ENCODE measurements at places on chromosomes 4 and X.

DNA sequence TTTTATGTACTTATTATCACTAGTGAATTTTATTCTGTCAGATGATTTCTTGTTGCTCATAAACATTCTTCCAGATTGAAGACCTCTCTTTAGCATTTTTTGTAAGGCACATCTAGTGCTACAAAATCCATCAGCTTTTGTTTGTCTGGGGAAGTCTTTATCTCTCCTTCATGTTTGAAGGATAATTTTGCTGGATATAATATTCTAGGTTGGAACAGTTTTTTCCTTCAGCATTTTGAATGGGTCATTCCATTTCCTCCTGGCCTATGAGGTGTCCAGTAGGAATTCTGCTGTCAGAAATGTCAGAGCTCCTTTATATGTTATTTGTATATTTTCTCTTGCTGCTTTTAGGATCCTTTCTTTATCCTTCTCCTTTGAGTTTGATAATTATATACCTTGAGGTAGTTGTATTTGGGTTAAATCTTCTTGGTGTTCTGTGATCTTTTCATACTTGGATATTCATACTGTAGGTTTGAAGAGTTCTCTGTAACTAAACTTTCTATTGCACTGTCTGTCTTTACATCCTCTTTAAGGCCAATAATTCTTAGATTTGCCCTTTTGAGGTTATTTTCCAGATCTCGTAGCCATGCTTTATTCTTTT, 58.3 kb downstream of the PTPN13 start:
- no peak for DNase-seq

- DNase-seq, result no peak
Measured at GRCh38 chr4:156958276-156959074, 13.1 kb downstream of the PDGFC start.

GRCh38 chr4:123652476-123652875, 255.9 kb downstream of the SPRY1 start:
- no peak for DNase-seq

GRCh38 chr4:55903577-55903976, 45.2 kb upstream of the CEP135 start:
- no peak for DNase-seq

DNA sequence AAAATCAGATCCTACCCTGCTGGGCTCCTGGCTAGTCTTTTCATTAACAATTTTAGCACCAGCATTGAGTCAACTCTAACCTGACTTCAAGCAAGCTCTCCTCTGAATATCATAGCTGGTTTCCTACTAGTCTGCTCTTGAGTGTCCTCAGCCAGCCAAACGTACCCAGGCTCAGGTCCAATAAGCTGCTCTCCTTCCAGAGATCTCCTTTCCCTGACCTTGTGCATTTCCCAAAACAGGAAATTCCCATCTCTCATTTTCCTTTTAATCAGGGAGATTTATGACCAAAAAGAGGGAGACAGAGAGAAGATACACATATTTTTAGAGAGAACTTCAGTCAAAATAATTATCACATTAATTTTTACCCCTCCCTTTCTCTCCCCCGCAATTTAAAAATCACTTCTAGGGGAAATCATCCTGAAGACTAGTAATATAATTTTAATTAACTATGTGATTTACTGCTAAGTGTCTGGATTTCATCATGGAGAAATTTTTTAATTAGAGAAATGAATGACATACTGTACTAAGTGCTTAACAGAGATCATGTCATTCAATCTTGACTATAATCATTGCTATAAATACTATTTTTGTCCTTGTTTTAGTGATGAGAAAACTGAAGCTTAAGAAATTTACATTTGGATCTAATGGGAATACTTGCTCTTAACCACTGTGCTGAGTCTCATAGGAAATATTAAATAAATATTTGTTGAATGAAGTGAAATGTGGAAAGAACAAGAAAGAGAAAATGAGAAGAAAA, 421.7 kb upstream of the INTU start:
- no peak for DNase-seq

DNA sequence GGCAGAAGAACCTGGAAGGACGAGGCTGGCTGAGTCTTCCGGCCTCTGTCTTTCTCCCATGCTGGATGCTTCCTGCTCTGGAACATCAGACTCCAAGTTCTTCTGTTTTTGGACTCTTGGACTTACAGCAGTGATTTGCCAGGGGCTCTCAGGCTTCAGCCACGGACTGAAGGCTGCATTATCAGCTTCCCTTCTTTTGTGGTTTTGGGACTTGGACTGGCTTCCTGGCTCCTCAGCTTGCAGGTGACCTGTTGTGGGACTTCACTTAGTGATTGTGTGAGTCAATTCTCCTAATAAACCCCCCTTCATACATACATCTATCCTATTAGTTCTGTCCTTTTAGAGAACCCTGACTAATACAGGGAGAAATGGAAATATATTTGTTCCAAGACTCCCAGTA, 265.8 kb downstream of the PCDH18 start:
- DNase-seq, result no peak

DNA sequence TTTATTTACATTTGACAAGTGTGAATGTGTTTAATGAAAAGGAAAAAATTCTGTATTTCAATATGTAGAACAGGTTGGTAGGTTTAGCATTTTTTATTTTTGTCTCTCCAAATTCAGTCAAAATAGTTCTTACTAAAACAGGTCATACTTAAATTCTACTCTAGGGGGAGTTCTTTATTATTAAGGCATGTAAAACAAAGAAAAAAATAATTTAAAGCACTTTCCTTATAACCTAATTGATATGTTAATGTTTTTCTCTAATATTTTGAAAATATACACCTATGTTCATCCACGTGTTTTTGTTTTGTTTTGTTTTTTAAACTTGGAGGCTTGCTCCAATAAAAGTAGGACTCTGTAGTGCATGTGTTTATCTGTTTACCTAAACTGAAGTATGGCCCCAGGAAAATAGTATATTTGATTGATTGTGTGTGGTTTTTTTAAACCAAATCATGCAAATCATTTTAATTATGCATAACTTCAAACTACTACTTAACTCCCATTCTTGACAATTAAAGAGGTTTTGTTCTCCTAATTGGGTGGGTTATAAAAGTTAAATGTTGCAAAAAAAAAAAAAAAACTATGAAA, 562.7 kb downstream of the RPA4 start:
- DNase-seq, result no peak

- no peak for DNase-seq
Measured at GRCh38 chrX:40457406-40457805, 123.4 kb upstream of the ATP6AP2 start.

GRCh38 chr4:18134111-18134510, 112.6 kb upstream of the LCORL start:
- no peak for DNase-seq

- DNase-seq, result no peak
Measured at GRCh38 chrX:74232859-74233258, 71.1 kb upstream of the ZCCHC13 start.

DNA sequence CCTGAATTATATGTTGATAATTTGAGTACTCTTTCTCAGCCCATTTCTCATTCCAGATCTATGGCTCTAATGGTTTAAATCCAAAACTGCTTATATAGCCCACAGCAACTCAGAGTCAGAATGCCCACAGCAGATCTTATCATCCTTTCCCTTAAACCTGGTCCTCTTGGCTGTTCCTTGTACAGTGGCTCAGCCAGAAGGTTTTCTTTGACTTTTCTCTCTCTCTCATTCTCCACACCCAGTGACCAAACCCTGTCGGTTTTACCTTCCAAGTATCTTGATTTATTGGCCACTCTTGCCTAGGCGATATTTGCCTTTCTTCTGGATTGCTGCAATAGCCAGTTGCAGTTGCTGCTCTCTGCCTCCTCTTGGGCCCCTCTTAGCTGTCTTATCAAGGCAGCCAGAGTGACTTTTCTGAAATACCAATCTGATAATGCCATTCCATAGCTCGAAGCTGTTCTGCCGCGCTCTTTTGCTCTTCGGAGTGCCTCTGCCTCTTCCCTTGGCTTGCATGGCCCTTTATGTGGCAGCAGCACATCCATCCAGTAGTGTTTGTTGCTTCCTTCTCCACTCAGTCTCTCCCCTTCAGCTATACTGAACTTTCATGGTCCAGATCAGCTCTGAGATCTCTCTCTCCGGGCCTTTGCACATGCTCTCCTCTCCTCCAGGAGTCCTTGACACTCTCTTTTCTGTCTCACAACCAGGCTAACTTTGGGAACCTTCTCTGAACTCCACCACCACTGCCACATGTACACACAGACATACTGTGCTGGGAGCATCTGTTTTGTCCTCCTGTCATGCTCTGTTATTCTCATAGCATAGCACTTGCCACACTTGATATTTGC, 11.8 kb downstream of the GAB1 start:
- DNase-seq, result no peak

- no peak for DNase-seq
Measured at GRCh38 chr4:112290341-112290740, 4.6 kb upstream of the TIFA start.

- no peak for DNase-seq
Measured at GRCh38 chrX:367349-367748, 19.4 kb downstream of the PPP2R3B start.

GRCh38 chr4:189202182-189202868, 738.3 kb upstream of the FRG1 start:
- no peak for DNase-seq

DNA sequence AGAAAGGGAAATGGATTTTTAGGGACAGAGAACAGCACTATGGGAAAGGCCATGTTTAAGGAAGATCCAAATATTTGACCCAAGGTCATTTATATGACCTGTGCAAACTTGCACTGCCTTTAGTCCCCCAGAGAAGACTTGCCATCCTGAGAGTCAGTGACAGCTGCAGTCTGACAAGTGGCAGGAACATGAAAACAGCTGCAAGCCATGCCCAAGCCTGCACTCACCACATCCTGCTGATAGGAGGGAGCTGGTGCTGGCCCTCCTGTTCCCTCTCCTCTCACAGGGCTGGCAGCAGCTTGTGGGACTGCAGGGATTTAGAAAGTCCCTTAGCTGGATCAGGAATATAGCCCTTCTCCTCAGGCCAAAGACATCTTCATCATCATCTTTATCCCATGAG, 187.7 kb downstream of the RAP1GDS1 start:
- no peak for DNase-seq

- DNase-seq, result no peak
Measured at GRCh38 chr4:36348403-36348938, 67.1 kb downstream of the DTHD1 start.

- DNase-seq, result no peak
Measured at GRCh38 chr4:33649015-33649414, 2595.3 kb downstream of the ARAP2 start.

- DNase-seq, result no peak
Measured at GRCh38 chrX:19065535-19065934, 56.7 kb downstream of the ADGRG2 start.

DNA sequence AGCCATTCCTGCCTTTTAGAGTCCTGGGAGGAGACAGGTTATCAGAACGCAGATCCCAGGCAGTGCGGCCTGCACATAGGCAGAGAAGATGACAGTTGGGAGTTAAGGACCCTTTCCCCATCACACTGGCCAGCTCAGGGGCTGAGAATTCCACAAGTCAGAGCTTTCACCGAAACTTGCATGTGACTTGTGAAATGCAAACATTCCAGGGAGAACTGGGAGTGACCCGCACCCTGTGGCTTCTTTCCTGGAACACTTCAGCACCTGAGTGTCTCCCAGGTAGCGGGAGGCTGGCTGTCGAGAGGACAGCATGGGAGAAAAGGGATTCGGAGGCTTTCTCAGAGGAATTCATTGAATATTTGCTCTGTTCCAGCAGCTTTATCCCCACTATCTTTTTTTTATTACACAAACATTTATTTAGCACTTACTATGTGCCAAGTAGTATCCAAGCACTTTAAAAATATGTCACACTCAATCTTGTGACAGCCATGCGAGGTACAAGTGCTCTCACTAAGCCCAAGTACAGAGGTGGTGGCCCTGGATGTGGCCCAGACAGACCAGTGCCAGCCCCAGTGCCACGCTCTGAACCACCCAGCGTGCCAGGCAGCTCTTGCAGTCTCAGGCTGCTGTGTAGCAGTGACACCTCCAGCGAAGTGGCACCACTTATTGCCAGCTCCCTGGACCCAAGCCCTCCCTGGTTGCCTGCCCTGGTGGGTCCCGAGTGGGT, 100.5 kb downstream of the PHKA2 start:
- DNase-seq, result no peak

- DNase-seq, result no peak
Measured at GRCh38 chr4:107721436-107722100, 1.5 kb upstream of the PAPSS1 start.

GRCh38 chr4:146381263-146381872, 140.4 kb downstream of the SLC10A7 start:
- no peak for DNase-seq

DNA sequence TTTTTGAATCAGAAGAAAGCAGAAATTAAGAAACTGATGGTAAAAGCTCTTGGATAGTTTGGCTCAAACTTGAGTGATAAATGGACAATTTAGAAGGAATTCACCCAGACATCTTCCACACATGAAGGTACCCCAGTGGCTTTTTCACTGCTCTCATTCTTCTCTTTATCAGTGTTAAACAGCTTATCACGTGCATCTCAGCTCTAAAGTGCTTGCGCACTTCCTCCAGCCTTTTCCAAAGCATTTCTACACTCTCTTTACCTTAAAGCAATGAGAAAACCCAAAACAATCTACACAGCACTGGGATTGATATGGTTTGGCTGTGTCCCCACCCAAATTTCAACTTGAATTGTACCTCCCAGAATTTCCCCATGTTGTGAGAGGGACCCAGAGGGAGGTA, 509.1 kb upstream of the FAT1 start:
- DNase-seq, result no peak

Measured in stimulated activated CD4-positive, alpha-beta T cell treated with anti-CD3 and anti-CD28 coated beads, Interleukin-1b, Interleukin-23, amount 100 ng/mL, for 1 hour (primary cell).